ENCODE measurements at places on chromosomes 5 and 9.

DNA sequence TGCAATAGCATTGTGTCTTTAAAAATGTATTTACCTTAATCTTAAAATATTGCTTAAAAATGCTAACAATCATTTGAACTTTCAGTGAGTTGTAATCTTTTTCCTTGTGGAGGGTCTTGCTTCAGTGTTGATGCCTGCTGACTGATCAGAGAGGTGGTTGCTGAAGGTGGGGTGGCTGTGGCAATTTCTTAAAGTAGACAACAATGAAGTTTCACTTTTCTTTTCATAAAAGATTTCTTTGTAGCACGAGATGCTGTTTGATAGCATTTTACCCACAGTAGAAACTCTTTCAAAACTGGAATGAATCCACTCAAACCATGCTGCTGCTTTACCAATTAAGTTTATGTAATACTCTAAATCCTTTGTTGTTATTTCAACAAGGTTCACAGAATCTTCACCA lies 50.8 kb downstream of the NR3C1 start:
- DNase-seq, result peak; percentile 54

DNA sequence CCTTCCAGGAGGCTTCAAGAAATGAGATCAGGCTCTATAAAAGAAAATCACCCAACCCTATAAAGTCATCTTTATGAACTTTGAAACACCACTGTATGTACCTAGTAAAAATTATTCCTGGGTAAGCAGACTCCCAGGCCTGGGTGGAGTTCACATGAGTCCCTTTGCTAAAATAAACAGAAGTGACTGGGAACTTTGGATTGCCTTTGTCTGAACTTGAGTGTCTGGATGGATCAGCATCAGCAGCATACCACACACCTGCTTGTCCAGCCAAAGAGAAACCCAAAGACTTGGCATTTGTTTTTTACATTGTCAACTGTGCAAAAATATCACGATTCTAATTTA lies 79.6 kb upstream of the CDKN2B start:
- DNase-seq, result no peak

DNA sequence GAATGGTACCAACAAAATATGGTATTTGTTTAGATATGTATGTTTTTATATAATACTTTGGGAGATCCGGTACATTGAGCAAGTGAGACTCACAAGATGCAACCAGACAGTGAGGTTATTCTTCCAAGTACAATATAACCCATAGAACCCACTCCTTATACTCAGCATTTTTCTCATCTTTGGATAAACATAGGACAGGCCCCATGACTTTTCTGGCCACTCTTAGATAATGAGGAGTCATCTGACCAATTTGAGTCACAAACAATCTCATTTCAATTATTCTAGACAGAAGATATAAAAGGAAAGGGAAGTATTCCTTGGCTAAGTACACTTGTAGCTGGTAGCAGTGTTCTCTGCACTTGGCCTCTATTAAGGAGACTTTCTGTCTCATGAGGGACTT lies 150.2 kb downstream of the SGCD start:
- DNase-seq, result no peak

DNA sequence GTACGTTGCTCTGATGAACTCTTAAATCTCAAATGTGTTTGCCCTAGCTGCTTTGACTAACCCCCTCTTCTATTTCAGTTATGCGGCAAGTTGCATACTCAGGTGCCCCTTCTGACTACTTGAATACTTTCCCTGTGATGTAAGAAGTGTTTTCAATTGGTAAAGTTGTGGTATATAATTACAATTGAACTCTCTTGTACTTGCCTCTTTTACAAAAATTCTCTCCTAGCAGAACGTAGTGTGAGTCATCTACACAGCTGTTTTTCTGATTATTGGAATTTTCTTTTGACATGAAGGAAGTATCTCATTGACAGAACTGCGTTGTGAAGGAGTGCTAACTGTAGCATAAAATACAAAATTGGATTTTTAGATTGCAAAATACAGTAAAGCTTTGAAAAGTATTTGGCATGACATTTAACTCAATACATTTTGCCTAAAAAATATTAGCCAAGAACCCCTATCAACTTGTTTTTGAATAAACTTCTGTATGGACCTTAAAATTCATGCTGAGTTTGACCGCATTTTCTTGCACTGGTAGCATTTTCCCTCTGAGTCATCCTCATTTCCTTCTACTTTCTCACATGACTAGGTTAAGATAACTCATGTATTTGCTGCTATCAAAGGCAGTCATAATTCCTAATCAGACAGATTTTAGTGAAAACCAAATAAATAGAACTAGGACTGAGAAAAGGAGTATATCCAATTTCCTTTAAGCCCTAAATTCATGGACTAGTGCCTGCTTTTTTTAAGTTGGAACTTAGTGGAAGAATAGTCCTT lies 6.3 kb downstream of the CRHBP start:
- DNase-seq, result no peak

DNA sequence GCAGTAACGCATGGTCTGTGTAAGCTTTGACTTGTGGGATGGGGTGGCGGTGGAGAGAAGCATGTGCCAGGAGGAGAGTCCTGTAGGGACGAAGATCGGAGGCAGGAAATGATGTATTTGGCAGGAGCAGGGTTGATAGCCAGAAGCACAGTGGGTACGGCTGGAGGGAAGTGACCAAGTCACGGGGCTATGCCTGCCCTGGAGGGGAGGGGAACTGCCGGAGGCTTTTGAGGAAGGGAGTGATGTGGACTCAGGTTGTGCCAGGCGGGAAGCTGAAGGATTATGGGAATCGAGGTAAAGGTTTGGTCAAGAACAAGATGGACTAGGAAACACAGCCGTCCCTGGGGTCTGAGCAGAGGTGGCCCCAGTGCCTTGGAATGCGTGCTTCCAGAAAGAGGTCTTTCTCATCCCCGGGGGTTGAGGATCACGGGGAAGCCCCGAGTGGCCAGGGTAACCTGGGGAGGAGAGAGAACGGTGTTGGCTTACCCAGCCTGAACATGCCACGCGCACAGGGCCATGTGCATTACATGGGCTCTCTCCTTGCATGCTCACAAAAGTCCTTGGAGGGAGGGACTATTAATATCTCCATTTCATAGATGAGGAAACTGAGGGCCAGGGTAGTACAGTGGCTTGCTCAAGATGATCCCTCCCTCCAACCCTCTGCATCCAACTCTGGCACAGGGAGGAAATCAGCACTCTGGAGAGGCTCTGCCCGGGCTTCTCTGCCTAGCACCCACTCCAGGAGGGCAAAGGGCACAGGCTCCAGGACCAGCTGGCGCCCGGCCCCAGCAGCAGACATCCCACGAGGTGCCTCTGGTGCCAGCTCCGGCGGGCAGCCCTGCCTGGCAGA lies 253.8 kb downstream of the PBX3 start:
- no peak for DNase-seq

DNA sequence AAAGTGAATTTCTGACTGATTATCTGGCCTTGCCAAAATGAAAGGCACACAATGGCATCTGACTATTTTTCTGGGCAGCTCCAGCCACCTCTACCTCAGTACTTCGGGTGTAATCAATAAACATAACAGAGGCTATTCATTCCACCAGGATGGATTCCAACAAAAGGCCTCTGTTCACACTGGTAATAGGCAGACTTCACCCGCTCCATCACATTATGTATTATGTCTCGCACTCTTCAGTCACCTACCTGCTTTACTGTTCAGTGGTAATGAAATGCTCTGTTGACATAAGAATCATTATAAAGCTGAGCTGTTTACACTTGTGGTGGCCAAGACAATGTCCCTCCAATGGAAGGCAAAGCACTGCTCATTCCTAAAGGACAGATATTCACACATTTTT lies 1333.7 kb upstream of the WWC1 start:
- no peak for DNase-seq

- no peak for DNase-seq
Observed at GRCh38 chr9:79049371-79049770, 522.4 kb upstream of the TLE4 start.

DNA sequence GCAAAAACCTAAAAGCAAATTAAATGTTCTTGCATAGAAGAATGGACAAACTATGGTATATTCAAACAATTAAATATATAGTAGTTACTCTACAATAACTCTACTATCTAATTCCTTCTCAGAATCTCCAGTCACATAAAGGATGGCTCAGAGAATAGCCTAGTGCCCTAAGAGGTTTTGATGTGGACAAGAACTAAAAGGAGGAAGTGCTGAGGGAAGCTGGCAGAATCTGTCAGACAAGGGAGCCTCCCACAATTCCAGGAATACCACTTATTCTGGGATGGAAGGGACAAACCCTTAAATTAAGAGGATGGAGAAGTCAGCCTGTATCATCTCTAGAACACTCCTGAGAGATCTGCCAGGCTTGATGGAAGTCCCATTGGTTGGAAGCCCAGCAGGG lies 30.4 kb downstream of the TNFSF8 start:
- DNase-seq, result no peak

DNA sequence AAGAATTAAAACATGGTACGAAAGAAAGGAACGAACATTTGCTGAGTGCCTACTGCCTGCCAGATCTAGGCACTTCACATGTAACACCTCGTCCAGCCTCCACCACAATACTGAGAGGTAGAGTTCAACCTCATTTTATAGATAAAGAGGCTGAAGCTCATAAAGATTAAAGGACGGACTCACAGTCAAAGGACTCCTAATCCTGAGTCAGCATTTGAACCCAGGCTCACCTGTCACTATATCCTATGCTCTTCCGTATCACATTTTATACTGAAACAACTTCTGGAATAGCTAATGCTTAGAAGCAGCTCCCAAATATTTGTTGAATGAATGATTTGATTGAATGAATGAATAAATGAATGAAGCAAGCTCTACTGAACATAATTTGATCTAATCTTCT lies 22.5 kb downstream of the PDCD1LG2 start:
- no peak for DNase-seq

DNA sequence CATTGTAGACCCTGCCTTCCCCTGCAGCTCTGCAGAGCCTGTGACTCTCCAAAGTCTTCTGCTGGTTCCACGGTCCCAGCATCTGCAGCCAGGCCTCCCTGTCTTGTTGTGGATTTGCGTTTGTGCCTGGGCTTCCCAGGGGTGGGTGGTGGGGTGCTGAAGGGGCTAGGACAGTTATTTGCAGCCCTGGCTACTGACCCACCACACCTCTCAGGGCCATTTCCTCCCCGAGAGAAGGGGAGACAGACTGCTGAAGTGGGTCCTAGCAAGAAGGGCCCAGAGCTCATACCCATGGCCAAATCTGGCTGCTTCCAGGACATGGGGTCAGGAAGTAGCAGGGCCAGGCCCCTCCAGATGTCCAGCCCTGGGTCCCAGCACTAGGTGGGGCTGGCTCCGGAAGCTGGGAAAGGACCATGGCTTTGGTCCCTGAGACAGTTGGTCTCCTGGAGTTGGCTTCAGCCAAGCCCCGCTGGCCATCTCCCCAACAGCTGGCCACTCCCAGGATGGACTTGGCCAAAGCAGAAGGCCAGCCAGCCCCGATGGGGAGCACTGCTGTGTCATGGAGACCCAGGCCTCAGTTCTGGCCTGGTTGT lies 26.3 kb downstream of the GSN start:
- no peak for DNase-seq

DNA sequence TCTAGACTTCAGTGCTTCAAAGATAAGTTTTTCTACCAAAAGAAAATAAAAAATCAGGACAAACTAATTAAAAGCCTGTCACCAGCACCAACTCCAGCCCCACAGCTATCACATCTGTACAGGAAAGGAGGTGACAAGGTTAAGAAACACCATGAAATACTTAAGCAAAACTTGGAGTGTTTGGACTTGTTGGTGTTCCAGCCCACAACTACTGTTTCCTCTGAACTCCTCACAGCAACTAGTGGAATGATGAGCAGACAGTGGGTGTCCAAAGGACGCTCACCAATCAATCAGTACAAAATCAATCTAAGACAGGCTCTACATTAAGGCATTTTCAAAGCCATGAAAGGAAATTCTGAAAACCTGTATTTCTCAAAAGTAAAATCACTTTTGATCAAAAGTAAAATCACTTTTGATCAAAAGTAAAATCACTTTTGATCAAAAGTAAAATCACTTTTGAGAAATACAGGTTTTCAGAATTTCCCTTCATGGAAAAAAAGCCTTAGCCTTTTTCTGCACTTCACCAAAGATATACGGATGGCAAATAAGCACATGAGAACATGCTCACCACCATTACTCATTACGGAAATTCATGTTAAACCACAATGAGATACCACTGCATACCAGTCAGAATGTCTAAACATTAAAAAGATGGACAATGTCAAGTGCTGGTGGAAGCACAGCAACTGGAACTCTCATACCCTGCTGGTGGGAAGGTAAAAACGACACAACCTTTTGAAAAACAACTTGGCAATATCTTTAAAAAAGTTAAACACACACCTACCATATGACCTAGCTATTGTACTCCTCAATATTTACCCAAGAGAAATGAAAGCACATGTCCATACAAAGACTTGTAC lies 79.7 kb downstream of the MED27 start:
- DNase-seq, result peak; percentile 69

GRCh38 chr5:32475334-32476097 lies 31.0 kb upstream of the ZFR start:
- no peak for DNase-seq

DNA sequence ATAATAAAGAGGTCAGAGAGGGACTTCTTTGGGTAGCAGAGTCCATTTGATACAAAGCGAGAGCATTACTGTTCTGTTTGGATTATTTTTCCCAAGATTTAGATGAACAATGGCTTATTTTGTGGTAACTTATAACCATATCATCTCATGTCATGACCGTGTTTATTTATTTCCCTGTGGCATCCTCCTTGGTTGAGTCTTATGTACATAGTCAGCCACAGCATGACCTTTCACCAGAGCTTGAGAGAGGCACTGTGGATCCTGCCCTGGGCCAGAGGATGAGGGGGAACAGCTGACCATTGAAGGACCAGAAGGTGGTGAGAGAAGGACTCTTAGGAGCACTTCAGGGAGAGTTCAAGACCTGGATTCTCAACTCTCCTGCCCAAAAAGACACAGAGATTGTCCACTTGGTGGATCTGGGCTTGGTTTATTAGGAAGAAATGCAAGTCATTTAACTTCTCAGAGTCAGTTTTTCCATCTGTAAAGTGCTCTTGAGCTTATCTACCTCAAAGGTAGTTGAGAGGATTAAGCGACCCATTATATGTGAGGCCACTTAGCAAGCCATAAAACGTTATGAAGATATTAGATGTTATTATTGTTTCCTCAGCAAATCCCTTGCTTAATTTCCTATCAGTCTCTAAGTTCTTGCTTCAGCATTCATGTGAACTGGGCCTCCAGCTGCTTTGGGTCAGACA lies 51.4 kb downstream of the PPIC start:
- no peak for DNase-seq

GRCh38 chr9:28234894-28235277 lies 661.6 kb upstream of the C9orf72 start:
- no peak for DNase-seq

DNA sequence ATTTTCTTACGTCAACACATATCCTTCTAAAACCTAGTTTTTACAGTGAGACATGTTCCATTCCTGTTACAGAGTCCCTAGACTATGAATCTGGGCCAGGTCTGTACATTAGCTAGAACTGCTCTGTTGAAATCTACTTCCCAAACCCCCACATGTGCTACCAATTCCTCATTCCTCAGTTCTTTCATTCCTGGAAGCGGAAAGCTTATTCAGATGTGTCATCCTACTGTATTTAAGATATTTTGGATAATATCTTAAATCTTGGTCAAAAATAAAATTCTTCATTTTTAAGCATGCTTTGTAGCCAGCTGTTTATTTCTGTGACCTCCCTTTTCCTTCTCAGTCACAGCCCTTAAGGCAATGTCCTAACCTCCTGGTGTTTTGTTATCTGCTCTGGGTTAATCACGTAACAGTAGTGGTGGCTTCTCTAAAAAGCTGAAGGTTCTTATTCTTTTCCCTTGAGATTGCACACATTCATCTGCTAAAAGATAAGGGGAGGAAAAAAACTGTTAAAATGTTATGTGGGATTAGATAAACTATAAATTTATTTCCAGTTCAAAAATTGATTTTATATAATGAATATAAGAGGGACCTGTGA lies 35.6 kb downstream of the GLRX start:
- no peak for DNase-seq
